COLO829 (cell line): ENCODE measurements at places on chromosomes 1 and 21.

- DNase-seq = peak; percentile 71
Observed at GRCh38 chr1:224183591-224184312, 712 bp downstream of the DEGS1 start.

DNA sequence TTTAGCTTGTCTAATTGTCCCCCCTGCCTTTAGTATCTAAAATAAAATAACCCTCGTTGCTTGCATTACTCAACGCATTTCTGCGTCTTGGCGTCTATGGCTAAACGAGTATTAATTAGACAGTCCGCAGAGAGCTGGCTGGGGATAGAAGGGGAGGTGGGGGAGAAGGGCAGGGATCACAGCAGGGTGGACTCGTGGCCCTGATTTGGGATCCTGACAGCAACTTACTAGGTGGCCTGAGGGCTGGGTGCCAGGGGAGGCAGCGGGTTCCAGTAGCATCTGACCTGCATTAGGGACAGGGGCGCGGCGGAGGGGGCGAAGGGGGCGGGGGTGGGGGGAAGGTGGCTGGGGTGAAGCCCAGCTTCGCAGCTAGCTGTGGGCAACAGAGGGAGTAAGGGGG lies 1.1 kb upstream of the BACE2 start:
- no peak for DNase-seq

DNA sequence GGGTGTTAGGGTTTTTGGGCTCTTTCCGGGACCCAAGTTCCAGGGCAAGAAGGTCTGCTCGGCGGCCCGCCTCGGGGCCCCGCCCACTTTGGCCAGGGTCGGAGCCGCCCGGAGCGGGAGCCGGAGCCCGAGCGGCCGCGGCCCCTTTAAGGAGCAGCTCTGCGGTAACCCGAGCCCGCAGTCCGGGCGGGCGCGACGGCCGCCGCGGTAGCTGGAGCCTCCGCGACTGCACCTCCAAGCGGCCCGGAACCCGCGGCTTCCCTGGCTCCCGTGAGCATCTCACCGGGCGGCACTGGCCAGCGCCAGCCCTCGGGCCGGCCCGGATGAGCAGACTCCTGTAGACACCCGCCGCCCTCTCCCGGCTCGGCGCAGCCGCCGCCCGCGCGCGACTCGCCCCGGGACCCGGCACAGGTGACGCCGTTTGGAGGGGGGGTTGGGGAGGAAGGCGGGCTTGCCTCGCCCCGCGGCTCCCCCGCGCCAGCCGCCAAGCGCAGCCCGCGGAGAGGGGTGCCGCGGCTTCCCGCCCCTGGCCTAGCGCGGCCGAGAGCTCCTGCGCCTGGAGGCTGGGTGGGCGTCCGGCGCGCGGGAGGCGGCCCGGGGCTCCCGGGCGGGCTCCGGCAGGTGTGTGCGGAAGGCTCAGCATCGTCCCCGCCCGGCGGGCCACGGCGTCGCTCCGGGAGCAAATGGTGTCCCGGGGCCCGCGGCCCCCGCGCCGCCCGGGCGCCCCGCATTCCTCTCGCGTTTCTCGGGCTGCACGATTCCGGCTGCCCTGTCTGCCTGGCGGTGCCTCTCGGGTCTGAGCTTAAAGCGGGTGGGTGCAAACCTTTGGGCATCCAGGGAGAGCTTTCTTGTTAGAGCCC lies at the start of gene TLCD4:
TSS of gene TLCD4 (plus strand) at position 149 of the 860 bp plus-strand sequence. CDS start 26,547 bp downstream, outside the sequence.
- peak; percentile 11 for DNase-seq

DNA sequence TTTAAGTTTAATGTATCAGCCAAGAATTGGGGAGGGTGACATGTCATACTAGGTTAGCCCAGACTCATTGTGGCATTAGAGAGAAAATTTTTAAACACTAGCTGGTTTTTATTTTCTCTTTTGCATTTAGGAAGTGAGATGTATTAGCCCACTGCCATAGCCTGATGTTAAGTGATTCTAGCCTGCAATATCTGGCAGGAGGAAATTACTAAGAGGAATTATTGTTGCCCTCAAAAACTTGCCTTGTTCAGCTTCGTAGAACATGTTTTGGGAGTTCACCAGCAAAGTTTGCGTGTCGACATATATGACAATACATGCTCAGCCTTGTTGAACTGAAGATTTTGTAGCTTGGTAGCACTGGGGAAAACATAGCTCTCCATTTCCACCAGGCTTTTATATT lies 12.5 kb downstream of the ADAM30 start:
- DNase-seq = no peak

- no peak for DNase-seq
Observed at GRCh38 chr1:25216123-25216522, 16.2 kb downstream of the SYF2 start.

DNA sequence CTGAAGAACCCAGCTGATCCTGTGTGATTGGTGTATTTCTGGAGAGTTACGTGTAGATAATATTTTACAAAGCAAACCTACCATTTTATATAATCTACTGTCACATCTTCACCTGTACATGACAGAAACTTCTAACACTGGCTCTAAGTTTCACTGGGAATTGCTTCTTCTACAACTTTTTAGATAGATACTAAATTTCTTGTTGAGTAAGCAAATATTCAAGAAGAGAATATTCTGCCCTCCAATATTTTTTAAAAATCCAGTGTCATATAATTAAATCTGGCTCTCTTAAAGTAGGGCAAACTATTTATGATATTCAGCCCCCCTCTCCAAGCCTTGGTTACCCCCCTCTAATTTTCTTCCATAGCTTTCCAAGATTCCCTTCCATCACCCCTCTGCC lies 50.1 kb downstream of the MROH9 start:
- DNase-seq = no peak

- no peak for DNase-seq
Observed at GRCh38 chr1:15816674-15817073, 9.2 kb upstream of the UQCRHL start.

- no peak for DNase-seq
Observed at GRCh38 chr1:219659005-219659600, 46.2 kb upstream of the ZC3H11B start.

GRCh38 chr1:17765444-17766411 lies 10.6 kb downstream of the ACTL8 start:
- no peak for DNase-seq
